Endothelial cell (in vitro differentiated cells): ENCODE measurements at places on chromosomes 3 and 15.

DNA sequence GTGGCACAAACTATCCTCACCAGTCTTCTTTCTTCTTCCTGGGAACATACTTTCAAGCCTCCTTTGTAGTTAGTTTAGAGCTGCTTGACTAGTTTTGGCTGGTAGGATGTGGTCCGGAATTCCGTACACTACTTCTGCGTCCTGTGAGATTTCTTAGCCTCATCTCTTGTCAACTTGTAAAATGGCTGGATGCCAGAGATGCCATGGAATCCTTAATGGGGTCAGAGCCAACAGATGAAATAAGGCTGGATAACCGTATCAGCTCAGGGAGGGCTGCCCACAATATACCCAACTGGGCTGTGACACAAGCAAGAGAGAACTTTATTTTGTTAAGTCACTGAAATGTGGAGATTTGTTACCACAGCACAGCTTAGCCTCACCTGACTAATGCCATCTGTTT is 466.9 kb upstream of the MDFIC2 start:
- no peak for DNase-seq

GRCh38 chr3:56314842-56315241 is 153.4 kb downstream of the ERC2 start:
- no peak for DNase-seq

- DNase-seq = no peak
Observed at GRCh38 chr3:21718161-21718765, 32.7 kb downstream of the ZNF385D start.

DNA sequence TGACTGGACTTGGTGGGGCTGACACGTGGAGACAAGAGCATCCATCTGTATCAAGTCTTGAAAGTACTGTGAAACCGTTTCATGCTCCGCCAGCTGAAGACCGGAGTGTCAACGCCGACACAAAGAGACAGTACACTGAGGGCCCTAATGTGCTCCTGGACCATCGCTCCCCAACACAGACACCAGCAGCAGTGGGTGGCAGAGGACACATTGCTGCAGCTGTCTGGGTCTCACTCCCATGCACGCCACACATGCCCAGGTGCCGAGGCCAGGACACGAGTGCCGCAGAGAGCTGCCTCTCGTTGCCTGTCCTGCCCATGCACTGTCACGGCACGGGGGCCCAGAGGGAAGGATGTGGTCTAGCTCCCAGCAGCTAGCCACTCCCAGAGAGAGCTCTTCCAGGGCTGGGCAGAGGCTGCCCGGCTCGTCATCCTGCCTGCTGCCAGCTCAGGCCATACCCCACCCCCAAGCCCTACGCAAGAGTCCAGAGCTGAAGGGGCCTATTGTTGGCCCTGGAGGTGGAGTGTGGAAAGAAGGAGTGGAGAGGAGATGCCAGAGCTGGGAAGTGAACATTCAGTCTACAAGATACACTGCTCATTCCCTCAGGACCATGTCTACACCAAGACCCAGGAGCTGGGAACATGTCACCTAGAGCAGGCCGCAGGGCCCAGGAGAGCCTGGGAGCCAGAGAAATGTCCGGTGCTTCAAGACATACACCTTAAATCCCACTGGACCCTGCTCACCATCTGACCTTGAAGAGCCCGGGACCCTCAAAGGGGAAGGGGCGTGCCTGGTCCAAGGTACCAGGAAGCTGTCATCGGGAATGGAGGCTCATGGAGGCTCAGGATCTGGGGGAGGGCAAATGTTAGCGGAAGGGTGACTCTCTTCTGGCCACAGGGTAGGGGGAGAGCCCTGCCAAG is 7.7 kb downstream of the TNK2 start:
- no peak for DNase-seq

- DNase-seq = no peak
Observed at GRCh38 chr3:20747741-20748140, 561.7 kb upstream of the SGO1 start.
